ENCODE measurements at places on chromosomes 6 and 20.

- no peak overlapping the region for H3K4me3 ChIP-seq
- H3K27me3 ChIP-seq, result no peaks in the 10 kb centered on the region
- H3K27ac ChIP-seq, result no peak overlapping the region
Measured at GRCh38 chr6:109241199-109241598, 141.1 kb downstream of the CD164 start.

DNA sequence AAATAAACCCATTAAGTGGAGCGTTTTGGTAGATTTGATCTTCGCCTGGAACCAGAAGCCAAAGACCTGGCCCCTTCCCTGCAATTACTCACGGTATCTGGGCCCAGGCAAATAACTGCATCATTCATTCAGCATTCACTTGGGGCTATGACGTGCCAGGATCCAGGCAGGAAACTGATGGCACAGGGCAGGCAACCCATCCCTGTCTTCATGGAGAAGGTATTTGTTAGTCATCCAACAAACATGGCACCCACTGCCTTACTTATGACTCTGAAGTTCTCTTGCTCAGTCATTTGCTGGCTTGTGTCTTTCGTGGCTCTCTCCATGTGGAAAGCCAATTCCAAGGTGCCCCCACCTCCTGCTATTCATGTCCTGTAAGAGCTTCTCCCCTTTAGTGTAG, 232.4 kb downstream of the BMP7 start:
- no peak overlapping the region for H3K4me3 ChIP-seq
- peaks cover 7% of the 10 kb centered on the region for H3K27me3 ChIP-seq
- no peaks in the 10 kb centered on the region for H3K36me3 ChIP-seq
- H3K4me1 ChIP-seq, result peaks cover 17% of the 10 kb centered on the region

GRCh38 chr20:6888736-6889395, 121.4 kb downstream of the BMP2 start:
- no peaks in the 10 kb centered on the region for H3K27me3 ChIP-seq
- H3K36me3 ChIP-seq, result no peaks in the 10 kb centered on the region
- no peaks in the 10 kb centered on the region for H3K4me1 ChIP-seq
- H3K4me3 ChIP-seq, result no peak overlapping the region

GRCh38 chr20:31925631-31926030, 26.2 kb downstream of the PDRG1 start:
- peaks cover 12% of the 10 kb centered on the region for H3K27me3 ChIP-seq
- H3K4me1 ChIP-seq, result peaks cover 5% of the 10 kb centered on the region
- no peaks in the 10 kb centered on the region for H3K36me3 ChIP-seq
- H3K27ac ChIP-seq, result no peak overlapping the region
- no peak for DNase-seq

- H3K36me3 ChIP-seq, result no peaks in the 10 kb centered on the region
- no peaks in the 10 kb centered on the region for H3K27me3 ChIP-seq
- H3K4me1 ChIP-seq, result no peaks in the 10 kb centered on the region
- no peak for DNase-seq
Measured at GRCh38 chr20:10322073-10323012, 103.7 kb downstream of the SNAP25 start.

- no peak for DNase-seq
- no peak overlapping the region for H3K27ac ChIP-seq
- H3K27me3 ChIP-seq, result no peaks in the 10 kb centered on the region
- no peaks in the 10 kb centered on the region for H3K36me3 ChIP-seq
- H3K4me3 ChIP-seq, result no peak overlapping the region
Measured at GRCh38 chr6:153852481-153852880, 186.6 kb upstream of the OPRM1 start.

GRCh38 chr6:33073431-33073871, at the start of gene HLA-DPA1:
TSS of gene HLA-DPA1 (minus strand) at chr6:33073649.
- no peak within 1 kb of the TSS for H3K4me3 ChIP-seq
- H3K27me3 ChIP-seq, result no peaks in the 10 kb centered on the region
- no peaks in the 10 kb centered on the region for H3K36me3 ChIP-seq
- no peak for DNase-seq
- no peak within 1 kb of the TSS for H3K27ac ChIP-seq

- H3K4me1 ChIP-seq, result no peaks in the 10 kb centered on the region
- no peak overlapping the region for H3K4me3 ChIP-seq
- no peaks in the 10 kb centered on the region for H3K36me3 ChIP-seq
- H3K27me3 ChIP-seq, result no peaks in the 10 kb centered on the region
Measured at GRCh38 chr6:7566617-7567173, 23.3 kb upstream of the SNRNP48 start.

DNA sequence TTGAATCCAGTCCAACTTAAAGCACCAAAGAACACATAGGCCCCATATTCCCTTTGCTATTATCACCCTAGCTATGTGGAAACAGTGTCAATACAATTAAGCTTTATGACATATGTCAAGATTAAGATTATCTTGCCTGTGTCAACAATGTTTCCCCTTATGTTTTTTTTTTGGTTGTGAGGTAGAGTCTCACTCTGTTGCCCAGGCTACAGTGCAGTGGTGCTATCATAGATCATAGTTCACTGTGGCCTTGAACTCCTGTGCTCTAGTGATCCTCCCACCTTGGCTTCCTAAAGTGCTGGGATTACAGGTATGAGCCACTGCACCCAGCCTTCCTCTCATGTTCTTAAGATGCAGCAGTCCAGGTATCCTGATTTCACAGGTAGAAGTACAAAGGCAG, 17.8 kb downstream of the AFG1L start:
- H3K27ac ChIP-seq, result no peak overlapping the region
- DNase-seq, result no peak
- no peaks in the 10 kb centered on the region for H3K36me3 ChIP-seq
- no peaks in the 10 kb centered on the region for H3K4me1 ChIP-seq
- no peak overlapping the region for H3K4me3 ChIP-seq
- H3K27me3 ChIP-seq, result no peaks in the 10 kb centered on the region

DNA sequence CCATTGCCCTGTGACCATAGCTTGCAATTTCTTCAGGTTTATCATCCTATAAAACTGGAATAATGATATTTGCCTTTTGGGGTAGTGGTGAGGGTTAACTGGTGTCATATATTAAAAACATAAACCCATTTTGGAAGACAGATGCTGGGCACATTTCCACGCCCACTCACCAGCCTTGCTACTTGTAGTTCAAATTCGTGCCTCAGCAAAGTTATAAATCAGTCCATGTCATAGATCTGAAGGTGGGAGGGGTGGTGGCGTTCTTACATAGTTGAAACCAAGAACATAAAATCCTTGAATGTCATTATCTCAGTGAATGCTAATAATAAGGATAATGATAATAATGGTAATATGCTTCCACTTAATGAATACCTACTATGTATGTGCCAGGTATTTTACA, 9.4 kb upstream of the ELMO2 start:
- DNase-seq, result no peak
- H3K36me3 ChIP-seq, result no peaks in the 10 kb centered on the region
- H3K27ac ChIP-seq, result no peak overlapping the region
- no peak overlapping the region for H3K4me3 ChIP-seq
- peaks cover under 1% of the 10 kb centered on the region for H3K4me1 ChIP-seq

- no peaks in the 10 kb centered on the region for H3K27me3 ChIP-seq
- no peak for DNase-seq
- H3K27ac ChIP-seq, result no peak overlapping the region
- peaks cover 10% of the 10 kb centered on the region for H3K4me1 ChIP-seq
Measured at GRCh38 chr6:148890096-148890495, 143.3 kb downstream of the UST start.

DNA sequence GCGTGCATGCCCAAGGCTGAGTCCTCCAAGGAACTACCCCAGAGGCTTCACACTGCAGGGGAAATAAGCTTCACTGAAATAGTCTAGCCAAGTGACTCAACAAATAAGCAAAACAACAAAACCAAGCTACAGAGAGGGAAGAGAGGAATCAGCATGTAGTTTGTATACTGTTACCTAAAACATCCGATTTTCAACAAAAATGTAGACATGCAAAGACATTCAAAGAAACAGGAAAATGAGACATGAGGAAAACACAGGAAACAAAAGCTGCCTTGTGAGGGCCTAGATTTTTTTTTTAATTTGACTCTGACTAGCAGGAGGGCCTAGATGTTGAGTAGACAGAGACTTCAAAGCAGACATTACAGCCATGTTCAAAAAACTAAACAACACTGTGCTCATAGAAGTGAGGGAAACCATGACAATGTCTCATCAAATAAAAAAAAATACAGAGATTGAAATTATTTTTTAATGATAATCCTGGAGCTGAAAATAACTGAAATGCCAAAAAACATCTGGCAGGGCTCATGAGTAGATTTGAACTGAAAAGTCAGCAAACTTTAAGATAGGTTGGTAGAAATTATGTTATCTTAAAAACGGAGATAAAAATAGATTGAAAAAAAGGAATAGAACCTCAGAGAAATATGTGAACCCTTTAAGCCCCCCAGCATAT, 16.4 kb upstream of the KIF25 start:
- DNase-seq, result no peak
- H3K27ac ChIP-seq, result no peak overlapping the region
- H3K27me3 ChIP-seq, result no peaks in the 10 kb centered on the region
- H3K4me1 ChIP-seq, result no peaks in the 10 kb centered on the region
- no peaks in the 10 kb centered on the region for H3K36me3 ChIP-seq
- H3K4me3 ChIP-seq, result no peak overlapping the region

DNA sequence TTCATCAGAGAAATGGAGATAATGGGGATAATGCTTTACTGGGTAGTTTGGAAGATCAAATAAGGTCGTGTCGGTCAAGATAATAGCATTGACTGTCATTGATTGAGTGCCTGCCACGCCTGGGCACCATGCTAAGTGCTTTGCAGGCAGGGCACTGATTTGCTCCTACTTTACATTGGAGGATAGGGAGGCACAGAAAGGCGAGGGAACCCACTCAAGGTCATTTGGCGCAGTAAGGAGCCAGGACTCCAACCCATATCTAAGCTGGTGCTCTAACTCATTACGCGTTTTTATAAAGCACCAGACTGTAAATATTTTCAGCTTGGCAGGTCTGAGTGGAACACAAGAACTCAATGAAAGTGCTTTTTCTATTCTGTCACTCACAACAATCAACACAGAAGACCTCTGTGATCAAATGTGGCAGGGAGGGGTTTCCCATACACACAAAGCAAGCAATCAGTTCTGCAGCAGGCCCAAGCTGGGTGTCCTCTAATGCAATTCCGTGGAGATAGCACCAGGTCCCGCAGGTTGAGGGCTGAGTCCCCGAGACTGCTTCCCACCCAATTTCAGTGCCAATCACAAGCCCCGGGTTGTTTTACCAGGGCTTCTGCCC, 373.6 kb downstream of the CDH26 start:
- H3K27me3 ChIP-seq, result peaks cover 33% of the 10 kb centered on the region
- H3K36me3 ChIP-seq, result no peaks in the 10 kb centered on the region
- DNase-seq, result no peak
- no peaks in the 10 kb centered on the region for H3K4me1 ChIP-seq

- DNase-seq, result no peak
- H3K4me3 ChIP-seq, result no peak overlapping the region
- no peak overlapping the region for H3K27ac ChIP-seq
- H3K36me3 ChIP-seq, result no peaks in the 10 kb centered on the region
- no peaks in the 10 kb centered on the region for H3K4me1 ChIP-seq
Measured at GRCh38 chr20:2451422-2451821, 19.2 kb downstream of the SNRPB start.

- peaks cover 4% of the 10 kb centered on the region for H3K4me1 ChIP-seq
- peak overlapping the region; percentile 81 for H3K4me3 ChIP-seq
Measured at GRCh38 chr6:158233214-158233795, 65.2 kb downstream of the GTF2H5 start.

GRCh38 chr20:41064377-41064776, 35.8 kb downstream of the TOP1 start:
- H3K4me3 ChIP-seq, result no peak overlapping the region
- DNase-seq, result no peak
- no peak overlapping the region for H3K27ac ChIP-seq
- peaks cover 86% of the 10 kb centered on the region for H3K36me3 ChIP-seq

GRCh38 chr6:30813631-30814145, 69.3 kb upstream of the IER3 start:
- no peak overlapping the region for H3K27ac ChIP-seq
- no peak for DNase-seq
- H3K27me3 ChIP-seq, result no peaks in the 10 kb centered on the region
- no peak overlapping the region for H3K4me3 ChIP-seq

DNA sequence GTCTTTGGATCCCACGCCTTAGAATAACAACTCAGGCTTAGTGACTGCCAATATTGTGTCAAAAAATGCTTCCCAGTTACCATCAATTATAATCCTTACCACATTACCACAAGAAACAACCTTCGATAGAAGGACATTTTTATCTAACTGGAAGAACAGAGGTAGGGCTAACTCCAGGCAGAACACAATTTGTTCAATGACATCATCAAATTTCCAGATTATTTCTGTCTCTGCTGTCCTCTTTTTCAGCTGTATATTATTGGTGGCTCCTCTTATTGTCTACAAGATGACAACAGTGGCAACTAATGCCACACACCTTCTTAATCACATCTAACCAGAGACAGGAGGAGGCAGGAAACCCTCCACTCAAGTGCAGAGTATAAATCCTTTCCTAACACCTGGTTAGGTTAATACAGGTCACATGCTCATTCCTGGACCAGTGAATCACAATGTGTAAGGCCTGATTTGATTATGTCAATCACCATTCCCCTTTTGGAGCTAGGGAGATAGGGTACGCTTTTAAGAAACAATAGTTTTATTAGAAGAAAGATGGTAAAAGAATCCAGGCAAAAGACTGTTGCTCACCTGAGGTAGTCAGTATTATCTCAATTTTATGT, 18.0 kb downstream of the KHDC1L start:
- H3K4me3 ChIP-seq, result no peak overlapping the region
- no peaks in the 10 kb centered on the region for H3K36me3 ChIP-seq
- no peak for DNase-seq
- no peak overlapping the region for H3K27ac ChIP-seq
- no peaks in the 10 kb centered on the region for H3K4me1 ChIP-seq

DNA sequence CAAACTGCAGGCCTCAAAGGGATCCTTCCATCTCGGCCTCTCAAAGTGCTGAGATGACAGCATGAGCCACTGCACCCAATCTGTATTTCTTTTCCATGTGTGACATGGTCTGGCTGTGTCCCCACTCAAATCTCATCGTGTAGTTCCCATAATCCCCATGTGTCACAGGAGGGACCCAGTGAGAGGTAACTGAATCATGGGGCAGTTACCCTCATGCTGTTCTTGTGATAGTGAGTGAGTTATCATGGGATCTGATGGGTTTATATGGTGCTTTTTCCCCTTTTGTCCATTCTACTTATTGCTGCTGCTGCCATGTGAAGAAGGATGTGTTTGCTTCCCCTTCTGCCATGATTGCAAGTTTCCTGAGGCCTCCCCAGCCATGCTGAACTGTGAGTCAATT, 10.3 kb upstream of the BRPF3 start:
- H3K27ac ChIP-seq, result no peak overlapping the region
- no peaks in the 10 kb centered on the region for H3K36me3 ChIP-seq
- no peak for DNase-seq
- H3K4me1 ChIP-seq, result no peaks in the 10 kb centered on the region
- H3K4me3 ChIP-seq, result no peak overlapping the region
- no peaks in the 10 kb centered on the region for H3K27me3 ChIP-seq

- H3K36me3 ChIP-seq, result peaks cover 13% of the 10 kb centered on the region
- no peak overlapping the region for H3K4me3 ChIP-seq
- no peak for DNase-seq
- H3K4me1 ChIP-seq, result no peaks in the 10 kb centered on the region
Measured at GRCh38 chr6:158321960-158322359, 9.7 kb downstream of the TULP4 start.

DNA sequence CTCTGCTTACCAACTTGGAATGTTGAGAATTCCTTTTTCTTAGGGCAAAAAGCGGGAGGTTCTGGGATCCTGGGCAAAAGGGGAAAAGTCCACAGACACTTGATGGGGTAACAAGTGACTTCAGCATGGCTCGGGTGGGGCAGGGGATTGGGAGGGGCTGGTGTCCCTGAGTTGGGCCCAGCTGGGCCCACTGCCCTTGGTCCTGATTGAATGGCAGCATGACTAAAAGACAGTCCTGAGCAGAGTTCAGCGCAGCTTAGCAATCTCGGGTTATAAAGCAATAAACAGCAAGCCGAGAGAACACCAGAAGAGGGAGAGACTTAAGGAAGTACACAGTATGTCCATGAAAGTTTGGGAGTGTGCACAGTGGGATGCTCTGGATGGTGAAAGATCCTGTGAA, 5.6 kb downstream of the PPP2R5D start:
- no peak overlapping the region for H3K27ac ChIP-seq
- DNase-seq, result no peak
